CD4-positive, alpha-beta T cell treated with Interleukin-2 at 100 ng/mL for 4 hours (primary cell): ENCODE measurements at places on chromosomes 2 and 18.

- no peak for DNase-seq
Measured at GRCh38 chr2:114368705-114369104, 73.7 kb upstream of the DPP10 start.

DNA sequence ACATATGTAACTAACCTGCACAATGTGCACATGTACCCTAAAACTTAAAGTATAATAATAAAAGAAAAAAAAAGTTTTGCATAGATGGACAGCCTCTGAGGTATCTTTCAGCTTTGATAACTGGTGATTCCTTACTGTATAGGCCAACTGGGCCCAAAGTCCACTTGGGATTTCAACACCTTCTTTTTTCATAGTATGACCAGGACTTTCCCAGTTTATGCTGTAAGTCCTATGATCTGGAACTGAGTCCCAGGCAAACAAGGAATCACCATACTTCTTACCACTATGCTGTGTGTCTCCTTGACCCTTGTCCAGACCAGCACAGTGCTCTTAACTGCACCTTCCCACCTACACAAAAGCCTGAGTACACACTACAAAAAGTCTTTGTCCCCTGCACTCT is 205.1 kb upstream of the RBBP8 start:
- DNase-seq = no peak

DNA sequence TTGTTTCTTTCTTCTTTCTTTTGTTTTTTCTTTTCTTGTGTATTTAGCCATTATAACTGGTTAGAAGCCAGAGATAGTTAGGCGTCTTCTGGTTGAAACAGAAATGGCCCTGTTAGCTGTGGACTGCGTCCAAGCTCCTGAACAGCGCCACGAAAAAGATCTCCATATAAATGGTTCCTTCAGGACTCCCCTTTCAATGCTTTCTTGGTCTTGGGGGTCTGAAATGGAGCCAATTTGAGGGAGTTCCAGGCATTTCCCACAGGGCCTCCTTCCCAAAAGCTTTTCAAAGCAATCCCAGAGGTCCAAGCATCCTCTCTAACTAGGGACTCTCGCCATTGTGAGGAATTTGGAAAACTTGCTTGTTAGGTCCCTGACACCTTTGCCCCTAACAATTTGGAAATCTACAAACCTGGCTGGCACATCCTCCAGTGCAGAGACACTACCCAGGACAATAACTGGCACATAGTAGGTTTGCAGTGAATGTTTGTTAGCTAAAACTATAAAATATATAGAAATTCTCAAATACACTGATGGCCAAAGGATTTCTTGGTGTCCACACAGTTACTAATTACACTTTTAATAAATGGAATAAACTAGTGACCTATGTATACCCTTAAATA is 80.1 kb downstream of the MYCN start:
- DNase-seq = no peak

GRCh38 chr2:18445433-18446320 is 114.8 kb downstream of the RDH14 start:
- DNase-seq = no peak

DNA sequence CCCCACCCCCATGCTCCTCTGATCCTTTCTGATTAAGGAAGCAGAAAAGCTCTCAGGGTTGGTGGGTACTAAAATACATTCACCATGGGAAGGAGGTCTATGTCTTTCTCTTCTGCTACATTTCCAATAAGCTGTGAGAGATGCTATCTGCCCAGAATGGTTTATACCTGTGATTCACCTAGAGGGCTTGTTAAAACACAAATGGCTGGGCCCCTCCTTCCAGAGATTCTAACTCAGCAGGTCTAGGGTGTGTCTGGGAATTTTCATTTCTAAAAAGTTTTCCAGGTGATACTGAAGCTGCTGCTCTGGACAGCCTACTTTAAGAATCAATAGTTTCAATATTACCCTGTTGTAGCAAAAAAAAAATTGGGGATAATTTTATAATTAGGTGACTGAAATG is 772.2 kb upstream of the ZEB2 start:
- DNase-seq = no peak

GRCh38 chr2:192194265-192194865 is 368 bp downstream of the TMEFF2 start:
- no peak for DNase-seq

- DNase-seq = no peak
Measured at GRCh38 chr2:147648471-147648870, 196.4 kb upstream of the ACVR2A start.

- no peak for DNase-seq
Measured at GRCh38 chr2:5227062-5227699, 465.0 kb upstream of the SOX11 start.

DNA sequence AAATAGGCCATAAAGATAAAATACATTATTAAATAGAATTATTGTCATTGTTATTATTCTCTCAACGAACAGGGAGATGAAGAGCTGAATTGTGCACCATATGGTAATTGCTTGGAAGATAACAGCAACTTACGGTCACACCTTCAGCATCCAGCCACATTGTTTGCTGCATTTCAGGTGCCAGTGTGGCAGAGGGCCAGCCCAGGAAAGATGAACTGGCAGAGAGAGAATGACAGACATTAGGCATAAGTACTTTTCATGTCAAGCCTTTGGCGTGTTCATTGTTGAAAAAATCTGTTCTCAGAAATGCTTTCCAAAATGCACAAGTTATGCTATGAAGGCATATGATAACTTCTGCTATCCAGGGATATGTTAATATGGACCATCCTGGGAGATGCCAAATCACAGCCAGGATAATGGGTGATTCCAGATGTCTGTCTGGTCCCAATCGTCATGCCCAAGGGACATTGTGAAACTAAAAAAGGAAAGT is 748.6 kb upstream of the PIK3C3 start:
- no peak for DNase-seq

DNA sequence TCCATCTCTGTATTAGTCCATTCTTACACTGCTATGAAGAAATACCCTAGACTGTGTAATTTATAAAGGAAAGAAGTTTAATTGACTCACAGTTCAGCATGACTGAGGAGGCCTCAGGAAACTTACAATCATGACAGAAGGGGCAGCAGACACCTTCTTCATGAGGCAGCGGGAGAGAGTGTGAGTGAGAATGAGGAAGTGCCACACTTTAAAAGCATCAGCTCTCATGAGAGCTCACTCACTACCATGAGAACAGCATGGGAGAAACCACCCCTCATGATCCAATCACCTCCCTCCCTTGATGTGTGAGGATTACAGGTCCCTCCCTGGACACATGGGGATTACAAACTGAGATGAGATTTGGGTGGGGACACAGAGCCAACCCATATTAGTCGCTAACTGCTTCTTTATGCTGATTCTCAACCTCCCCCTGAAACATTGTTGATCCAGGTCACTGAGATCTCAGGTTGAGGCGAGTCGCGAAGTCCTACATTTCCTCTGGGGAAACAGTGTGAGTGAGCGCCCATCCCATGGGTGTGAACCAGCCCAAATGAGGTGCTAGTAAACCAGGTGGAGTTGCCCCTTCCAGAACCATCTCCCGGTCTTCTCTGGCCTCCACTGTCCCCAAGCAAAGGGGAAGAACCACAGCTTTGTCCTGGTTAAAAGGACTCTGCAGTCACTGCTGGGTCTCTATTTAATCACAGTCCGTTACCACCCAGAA is 123.8 kb downstream of the CAPN13 start:
- no peak for DNase-seq

DNA sequence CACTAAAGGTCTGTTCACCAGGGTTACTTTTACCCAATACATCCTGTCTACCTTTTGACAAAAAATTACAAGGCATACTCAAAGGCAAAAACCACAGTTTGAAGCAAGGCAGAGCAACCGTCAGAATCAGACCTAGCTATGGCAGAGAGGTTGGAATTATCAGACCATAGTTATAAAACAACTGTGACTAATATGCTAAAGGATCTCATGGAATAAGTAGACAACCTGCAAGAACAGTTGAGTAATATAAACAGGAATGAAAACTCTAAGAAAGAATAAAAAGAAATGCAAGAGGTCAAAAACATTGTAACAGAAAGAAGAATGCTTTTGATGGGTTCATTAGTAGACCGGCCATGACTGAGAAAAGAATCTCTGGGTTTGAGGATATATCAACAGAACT is 318.8 kb upstream of the KCNH7 start:
- no peak for DNase-seq

- peak; percentile 32 for DNase-seq
Measured at GRCh38 chr2:234427081-234428061, 69.5 kb downstream of the ARL4C start.

DNA sequence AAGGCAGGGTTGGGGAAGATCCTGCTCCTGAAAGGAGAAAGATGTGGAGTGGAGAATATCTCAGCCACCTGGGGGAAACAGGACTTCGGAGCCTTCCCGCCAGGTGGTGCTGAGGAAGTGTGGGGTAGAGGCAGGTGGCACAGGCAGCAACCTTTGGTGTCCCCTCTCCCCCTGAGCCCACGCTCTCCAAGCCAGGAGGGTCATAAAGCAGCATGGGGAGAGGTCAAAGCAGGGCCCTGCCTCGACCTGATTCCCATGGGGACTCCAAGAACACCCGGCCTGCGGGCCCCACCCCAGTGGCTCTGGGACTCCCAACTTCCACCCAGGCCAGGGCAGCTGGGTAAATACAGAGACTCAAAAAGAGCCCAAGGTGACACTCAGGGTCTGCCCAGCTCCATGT is 54.3 kb upstream of the SLC66A3 start:
- DNase-seq = no peak

GRCh38 chr2:195410074-195410671 is 246.9 kb upstream of the SLC39A10 start:
- DNase-seq = no peak

DNA sequence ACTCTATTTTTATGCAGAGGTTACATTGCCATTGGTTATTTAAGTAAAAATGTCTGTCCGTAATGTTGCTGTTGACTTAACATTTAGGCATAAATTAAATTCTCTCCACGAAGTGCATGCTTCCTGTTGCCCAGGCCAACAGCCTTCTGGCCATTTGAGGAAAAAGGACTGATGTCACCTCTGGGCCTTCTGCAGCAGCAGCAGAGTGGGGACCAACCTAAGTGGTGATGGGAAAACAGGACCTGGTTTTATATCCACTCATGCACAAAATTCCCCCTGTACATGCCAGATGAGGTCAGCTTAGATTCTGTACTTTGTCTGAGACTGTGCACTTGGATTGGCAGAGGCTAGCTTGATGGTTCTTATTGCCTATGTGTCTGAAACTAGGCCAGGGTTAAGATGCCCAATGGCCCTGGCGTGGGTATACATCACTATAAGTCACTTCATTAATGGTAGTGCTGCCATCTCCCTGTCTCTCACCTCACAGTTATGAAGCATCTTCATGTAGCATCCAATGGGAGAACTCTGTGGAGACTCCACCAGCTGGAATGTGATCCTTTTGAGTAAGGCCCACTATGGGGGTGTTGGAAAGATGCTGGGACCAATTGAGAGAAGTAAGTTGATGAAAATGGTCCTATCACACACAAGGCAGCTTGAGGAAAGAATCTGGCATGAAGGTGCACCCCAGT is 4.4 kb downstream of the ARHGAP25 start:
- DNase-seq = no peak

DNA sequence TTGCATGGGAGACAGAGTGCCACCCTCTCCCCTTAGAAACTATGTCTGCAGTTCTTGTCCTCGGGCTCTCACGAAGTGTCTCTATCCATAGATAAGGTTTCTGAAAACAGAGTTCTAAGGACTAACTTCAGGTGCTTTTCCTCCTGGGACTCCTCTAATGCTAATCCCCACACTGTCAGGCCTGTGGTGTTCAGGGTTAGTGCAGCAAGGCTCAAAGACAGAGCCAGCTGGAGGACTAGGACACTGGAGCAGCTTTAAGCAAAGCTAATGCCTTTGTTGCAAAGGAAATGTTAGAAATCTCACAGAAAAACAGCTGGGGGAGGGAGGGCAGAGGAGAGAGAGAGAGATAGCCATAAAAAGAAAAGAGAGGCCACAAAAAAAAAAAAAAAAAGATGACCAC is 824.0 kb upstream of the FSHR start:
- DNase-seq = no peak

DNA sequence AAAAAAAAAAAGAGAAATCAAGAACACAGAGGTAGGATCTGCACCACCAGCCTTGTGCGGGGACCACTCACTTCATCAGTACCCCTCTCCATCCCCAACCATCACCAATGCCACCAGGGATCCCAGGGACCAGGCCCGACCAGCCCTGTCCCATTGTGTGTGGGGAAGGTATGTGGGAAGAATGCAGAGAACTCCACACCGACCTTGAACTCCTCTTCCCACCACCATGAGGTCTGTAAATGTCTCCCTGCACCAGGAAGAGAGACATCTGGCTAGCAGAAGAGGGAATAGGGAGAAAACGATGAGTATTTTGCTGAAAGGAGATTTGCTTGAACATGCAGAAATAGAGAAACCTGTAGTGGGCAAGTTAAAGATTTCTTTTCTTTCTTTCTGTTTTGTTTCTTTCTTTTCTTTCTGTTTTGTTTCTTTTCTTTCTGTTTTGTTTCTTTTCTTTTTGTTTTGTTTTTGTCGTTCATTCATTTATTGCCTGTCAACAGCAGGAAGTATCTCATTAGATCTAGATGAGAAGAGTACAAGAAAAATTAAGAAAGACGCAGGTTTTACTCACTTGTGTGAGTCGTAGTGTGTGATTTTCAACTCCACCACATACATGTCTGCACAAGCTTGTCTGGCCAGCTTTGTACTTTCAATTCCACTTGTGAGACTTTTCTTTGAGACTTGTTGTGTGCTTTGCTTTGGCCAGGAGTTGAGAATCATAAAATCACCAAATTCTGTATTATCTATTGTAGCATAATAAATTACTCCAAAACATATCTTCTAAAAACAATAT is 179.8 kb upstream of the HAAO start:
- DNase-seq = no peak

- no peak for DNase-seq
Measured at GRCh38 chr2:66701656-66702055, 266.7 kb downstream of the MEIS1 start.

DNA sequence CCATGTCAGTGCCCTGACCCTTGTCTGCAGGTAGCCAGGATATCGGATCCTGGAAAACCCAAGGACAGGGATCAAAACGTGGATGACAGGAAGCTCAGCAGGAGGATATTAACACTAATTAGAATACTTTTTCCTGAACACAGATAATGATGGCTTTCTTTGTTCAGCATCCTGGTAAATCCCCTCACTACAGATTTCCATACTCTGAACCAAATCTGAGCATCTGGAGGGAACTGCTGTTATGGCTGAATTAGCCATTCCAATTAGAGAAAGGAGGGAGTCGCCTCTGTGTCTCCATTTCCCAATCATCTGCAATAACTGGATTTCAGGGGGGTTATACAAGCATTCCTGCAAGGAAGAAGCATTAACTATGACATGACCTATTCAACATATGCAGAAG is 24.4 kb downstream of the CXCR4 start:
- no peak for DNase-seq

DNA sequence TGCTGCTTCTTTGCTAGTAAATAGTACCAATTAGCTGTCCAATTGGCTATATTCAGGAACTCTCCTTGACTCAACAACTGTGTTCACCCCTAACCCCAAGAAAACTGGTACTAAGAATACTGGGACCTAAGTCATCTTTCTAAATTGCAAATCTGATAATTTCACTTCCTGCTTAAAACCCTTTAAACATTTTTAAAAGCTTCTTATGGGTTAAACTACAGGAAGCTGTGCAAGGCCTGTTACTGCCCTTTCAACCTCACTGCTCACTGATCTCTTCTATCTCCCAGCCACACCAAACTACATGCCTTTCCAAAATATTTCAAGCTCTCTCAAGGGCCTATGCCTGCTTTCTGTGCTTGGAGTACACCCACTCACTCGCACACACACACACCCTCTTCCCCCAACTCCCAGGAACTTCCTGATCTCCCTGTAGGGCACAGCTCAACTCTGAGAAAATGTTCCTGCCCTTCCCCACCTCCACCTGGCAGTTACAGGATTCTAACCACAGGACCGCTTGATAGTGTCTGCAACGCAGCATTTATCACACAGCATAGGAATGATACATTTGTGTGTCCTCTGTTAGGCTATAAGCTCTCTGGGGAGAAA is 6.7 kb downstream of the LMAN1 start:
- no peak for DNase-seq
